ENCODE measurements at places on chromosomes 3 and 15. TPM values are rescaled to one million over a fixed set of nuclear protein-coding genes. Genes with fewer than 3 reads are reported as not detected.

- no peaks in the 10 kb centered on the region for H3K4me1 ChIP-seq
- no peak overlapping the region for H3K27ac ChIP-seq
- no peaks in the 10 kb centered on the region for H3K27me3 ChIP-seq
- no peak overlapping the region for H3K4me3 ChIP-seq
- DNase-seq = no peak
These were observed 17.3 kb upstream of the LRIG1 start for GRCh38 chr3:66518126-66518525.

GRCh38 chr15:77782691-77783090 is 150.0 kb upstream of the LINGO1 start:
- no peak overlapping the region for H3K27ac ChIP-seq
- H3K27me3 ChIP-seq = peaks cover 13% of the 10 kb centered on the region
- no peak for DNase-seq
- H3K4me1 ChIP-seq = no peaks in the 10 kb centered on the region
- H3K4me3 ChIP-seq = no peak overlapping the region
- H3K36me3 ChIP-seq = no peaks in the 10 kb centered on the region

DNA sequence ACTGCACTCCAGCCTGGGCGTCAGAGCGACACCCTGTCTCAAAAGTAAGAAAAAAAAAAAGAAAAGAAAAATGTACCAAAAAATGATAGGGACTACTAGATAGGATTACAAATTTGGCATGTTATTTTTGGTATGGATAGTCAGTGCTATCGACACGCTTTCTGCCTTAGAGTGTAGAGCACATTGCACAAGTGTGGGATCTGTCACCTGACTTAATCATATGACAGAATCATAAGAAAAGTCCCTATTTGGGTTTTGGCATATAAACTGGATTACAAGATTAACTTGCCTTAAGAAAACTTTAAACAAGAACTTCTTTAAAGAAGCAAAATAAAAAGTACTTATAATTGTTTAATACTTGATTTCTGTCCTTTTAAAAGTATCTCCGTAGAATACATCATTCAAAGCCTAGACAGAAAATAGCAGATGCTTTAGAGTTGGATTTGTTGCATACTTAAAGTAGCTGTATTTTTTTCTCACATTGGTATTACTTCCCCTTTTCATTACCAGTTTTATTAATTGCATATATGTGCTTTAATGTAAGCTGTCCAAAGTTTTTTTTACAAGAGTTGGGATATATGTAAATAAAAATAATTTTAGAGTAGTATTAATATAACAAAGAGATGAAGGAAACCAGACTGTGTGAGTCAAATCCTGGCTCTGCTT is 7.8 kb downstream of the ATP6V1A start:
- H3K27ac ChIP-seq = no peak overlapping the region
- no peak for DNase-seq
- peaks cover 4% of the 10 kb centered on the region for H3K4me1 ChIP-seq
- no peaks in the 10 kb centered on the region for H3K36me3 ChIP-seq

The C3orf85 gene
- not detected for total RNA-seq

The IRAK2 gene
- 3.9 TPM for total RNA-seq

The SLC9A9 gene
- 15.6 TPM for total RNA-seq

The OCA2 gene
- total RNA-seq = 1.2 TPM
